ENCODE measurements at places on chromosomes 16 and 17.

- peak; percentile 74 for DNase-seq
These were observed 39.4 kb upstream of the DHX8 start for GRCh38 chr17:43444223-43445008.

- DNase-seq, result no peak
These were observed 14.7 kb downstream of the ABR start for GRCh38 chr17:1164935-1165556.

DNA sequence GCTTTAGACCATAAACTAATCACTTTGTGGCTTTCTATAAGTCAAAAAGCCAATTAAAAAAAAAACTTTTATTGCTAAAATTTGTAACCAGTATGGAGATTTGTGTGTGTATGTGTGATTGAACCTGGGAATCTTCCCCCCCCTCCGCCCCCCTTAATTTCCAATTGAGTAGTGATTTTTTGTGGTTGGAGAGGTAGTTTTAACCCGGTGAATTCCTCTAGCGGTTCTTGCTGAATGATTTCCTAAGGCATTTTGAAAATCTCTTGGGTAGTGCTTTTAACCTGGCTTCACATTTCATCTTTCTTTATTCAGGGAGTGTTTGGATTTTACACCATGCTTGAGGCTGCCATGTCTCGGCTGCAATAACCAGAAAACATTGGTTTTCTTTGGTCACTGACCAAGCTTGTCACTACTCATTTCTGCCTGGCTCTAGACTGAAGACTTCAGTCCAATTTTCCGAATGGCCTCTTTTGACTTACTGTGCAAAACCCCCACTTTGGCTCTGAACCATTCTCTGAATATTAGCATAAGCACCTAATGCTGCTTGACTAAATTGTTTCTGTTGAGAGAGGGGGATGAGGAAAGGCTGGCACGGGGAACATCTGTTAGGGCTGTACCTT, 35.6 kb downstream of the PRKCA start:
- no peak for DNase-seq

DNA sequence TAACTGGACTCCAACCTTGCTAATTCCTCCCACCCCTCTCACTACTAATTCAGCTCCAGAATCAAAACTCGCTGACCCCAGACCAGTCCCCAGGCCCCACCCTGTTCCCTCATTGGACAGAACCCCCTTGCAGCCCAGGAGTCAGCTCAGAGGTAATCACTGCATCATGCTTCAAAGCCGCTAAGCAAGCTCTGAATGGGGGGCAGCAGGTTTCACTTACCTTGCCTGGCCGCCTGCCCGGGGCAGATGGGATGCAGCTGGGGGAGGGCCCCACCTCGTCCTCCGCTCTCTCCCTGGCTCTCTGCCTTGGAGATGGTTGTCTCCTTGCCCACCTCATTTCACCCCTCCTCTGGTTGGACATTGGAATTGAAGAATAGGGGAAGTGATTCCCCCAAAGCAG, 4.8 kb upstream of the NGFR start:
- DNase-seq, result no peak

DNA sequence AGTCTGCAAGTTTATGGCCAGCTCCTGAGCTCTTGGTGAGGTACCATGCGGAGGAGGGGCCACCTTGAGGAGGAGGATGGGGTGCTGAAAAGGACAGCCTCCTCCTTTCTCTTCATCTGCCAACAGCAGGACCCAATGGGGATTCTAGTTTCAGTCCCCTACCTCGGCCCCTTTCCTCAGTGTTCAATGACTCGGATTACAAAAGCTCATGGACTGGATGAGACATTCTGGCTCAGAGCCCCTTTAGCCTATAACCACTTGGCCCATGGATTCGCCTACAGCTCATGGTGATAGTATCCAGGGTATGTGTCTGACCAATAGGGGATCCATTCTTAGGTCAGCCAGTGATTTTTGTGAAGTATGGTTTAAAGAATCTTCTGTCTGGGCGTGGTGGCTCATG, 8.5 kb upstream of the PIK3R6 start:
- DNase-seq, result peak; percentile 14

- no peak for DNase-seq
These were observed 7.6 kb downstream of the IFT20 start for GRCh38 chr17:28327709-28328108.

DNA sequence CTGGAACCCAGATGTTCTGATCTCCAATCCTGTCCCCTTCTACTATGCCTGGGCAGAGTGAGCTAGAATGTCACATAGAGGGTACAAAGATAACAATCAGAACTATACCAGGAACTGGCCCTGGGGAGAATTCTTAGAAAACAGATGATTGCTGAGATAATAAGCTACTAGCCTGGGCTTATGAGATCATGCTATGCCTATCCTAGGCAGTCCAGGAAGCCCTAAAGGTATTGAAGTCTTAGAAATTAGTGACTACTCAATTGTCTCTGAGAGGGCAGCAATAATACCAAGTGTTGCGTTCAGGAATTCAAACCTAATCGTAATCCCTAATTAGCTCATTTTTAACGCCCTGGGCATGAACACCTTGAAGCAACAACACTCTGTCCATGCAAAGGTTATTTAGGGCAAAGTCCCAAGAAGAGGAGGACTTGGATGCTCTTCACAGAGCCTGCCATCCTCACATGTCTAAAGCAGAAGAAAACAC, 77.1 kb downstream of the MMD start:
- no peak for DNase-seq

DNA sequence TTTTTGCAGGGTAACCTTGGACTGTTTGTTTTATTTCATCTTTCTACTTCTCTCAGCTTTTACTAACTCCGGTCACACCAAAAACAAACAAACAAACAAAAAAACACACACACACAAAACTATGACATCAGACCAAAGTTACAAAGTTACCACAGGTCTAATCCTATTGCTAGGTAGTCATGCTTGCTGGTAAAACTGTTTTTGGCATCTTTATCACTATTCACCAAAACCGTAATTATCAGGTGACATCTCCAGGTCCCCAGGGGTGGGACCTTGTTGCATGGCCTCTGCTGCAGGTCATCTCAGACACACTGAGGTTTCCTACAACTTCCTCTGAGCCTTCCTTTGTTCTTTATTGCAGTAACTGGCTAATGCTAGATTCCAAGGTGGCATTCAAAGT, 162.3 kb downstream of the ABCA8 start:
- DNase-seq, result no peak

DNA sequence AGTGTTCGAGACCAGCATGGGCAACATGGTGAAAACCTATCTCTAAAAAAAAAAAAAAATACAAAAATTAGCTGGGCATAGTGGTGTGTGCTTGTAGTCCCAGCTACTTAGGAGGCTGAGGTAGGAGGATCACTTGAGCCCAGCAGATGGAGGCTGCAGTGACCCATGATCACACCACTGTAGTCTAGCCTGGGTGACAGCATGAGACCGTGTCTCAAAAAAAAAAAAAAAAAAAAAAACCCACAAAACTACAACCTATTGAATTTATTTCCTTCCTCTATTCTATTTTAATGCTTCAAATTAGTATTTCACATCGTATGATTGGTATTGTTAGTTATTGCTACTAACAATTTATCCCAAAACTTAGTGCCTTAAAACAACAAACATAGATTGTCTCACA, 9.4 kb upstream of the NUFIP2 start:
- no peak for DNase-seq

GRCh38 chr17:65954148-65954449, 237.8 kb downstream of the CEP112 start:
- DNase-seq, result no peak

All from mammary epithelial cell (primary cell).